ENCODE measurements at places on chromosomes 1 and 21.

GRCh38 chr1:182601416-182601786, 2.8 kb downstream of the RGS16 start:
- no peak for DNase-seq

GRCh38 chr1:81174811-81175476, 625.8 kb upstream of the ADGRL2 start:
- no peak for DNase-seq

DNA sequence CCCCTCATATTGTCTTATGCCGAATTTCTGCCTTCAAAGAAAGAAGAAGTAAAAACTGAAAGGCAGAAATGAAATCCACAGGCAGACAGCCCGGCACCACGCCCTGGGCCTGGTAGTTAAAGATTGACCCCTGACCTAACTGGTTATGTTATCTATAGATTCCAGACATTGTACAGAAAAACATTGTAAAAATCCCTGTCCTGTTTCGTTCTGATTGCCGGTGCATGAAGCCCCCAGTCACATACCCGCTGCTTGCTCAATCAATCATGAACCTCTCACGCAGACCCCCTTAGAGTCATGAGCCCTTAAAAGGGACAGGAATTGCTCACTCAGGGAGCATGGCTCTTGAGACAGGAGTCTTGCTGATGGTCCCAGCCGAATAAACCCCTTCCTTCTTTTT, 49.3 kb downstream of the JMJD4 start:
- no peak for DNase-seq

- DNase-seq = no peak
These were observed 5.5 kb downstream of the ETS2 start for GRCh38 chr21:38811257-38811656.

DNA sequence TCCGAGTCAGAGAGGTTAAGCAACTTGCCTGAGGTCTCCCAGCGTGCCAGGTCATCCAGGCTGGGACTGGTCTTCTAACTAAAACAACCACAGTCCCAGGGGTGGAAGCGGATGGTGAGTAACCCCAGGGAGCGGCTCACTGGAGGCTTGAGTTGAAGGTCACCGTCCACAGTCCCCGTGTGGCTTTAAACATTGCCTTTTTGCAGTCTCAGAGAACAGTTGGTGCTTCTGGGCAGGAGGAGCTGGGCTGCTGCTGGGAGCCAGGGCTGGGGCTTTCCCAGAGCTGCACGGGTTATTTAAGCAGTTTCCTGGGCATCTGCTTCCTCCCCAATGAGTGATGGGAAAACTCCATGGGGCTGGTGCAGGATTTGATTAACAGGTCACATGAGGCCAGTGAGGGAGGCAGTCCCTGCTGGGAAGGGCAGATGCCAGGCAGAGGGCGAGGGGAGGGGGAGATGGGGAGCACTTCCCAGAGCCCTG, 12.3 kb downstream of the ARHGEF10L start:
- no peak for DNase-seq

DNA sequence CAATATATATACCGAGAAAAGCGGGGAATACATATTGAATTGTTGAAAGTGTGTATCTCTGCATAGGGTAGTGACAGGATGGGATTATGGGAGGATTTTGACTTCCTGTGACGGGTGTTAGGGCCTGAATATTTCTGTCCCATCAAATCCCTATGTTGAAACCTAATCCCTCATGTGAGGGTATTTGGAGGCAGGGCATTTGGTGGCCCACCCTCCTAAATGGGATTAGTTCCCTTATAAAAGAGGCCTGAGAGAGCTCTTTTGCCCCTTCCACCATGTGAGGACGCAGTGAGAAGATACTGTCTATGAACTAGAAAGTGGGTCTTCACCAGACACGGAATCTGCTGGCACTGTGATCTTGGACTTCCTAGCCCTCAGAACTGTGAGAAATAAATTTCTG, 137.3 kb downstream of the ZSCAN20 start:
- no peak for DNase-seq
